ENCODE measurements at places on chromosomes 7 and 10.

- no peak for DNase-seq
Measured at GRCh38 chr7:148791546-148791945, 92.5 kb downstream of the EZH2 start.

- no peak for DNase-seq
Measured at GRCh38 chr10:116910910-116911309, 61.6 kb downstream of the ENO4 start.

GRCh38 chr10:76091926-76092325 lies 660.5 kb downstream of the LRMDA start:
- no peak for DNase-seq

DNA sequence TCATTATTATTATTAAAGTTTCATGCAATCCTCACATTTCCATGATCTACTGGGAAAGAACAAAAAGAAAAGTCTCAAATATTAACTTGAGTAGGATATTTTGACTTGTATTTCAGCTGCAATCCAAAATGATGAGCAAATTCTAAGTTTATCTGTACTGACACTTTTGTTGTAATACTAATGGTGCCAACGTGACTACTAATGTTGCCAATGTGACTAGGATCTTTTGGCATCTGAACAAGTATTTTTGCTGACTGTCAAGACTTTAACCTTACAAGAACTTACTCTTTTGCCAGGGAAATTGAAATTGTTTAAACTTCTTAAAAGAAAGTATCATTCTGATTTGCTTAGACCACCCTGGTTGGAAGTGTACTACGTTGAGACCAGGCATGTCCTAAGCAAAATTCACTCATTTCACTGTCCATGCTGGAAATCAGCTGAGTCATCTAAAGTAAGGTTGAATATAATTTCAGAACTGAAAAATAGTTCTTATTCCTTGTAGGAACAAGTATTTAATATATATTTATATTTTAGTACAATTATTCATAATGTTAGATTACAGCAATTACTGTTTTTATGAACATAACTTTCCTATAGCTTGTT lies 78.5 kb upstream of the LYZL1 start:
- no peak for DNase-seq

DNA sequence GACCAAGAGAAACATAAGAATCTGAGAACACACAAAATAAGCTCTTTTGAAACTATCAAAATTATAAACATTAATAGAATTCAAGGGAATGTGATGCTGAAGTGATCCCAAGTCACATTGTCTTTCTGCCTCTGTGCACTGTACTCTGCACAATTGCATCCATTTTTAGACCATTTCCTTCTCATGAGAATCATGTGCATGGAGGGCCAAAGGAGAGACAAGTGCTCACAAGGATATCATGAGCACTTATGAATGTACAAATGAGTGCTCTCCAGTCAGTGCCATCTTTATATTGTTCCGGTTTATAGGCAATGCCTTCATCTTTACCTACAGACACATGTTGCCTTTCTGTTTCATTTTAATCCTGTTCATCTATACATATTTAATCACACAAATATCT lies 36.9 kb downstream of the MET start:
- no peak for DNase-seq

All from NCI-H1105 (cell line).